ENCODE measurements at places on chromosomes 7 and 10.

- no peak for DNase-seq
These were observed 164.7 kb upstream of the PLXDC2 start for GRCh38 chr10:19651549-19651948.

GRCh38 chr10:55668326-55668922 lies 692.6 kb downstream of the ZWINT start:
- no peak for DNase-seq

DNA sequence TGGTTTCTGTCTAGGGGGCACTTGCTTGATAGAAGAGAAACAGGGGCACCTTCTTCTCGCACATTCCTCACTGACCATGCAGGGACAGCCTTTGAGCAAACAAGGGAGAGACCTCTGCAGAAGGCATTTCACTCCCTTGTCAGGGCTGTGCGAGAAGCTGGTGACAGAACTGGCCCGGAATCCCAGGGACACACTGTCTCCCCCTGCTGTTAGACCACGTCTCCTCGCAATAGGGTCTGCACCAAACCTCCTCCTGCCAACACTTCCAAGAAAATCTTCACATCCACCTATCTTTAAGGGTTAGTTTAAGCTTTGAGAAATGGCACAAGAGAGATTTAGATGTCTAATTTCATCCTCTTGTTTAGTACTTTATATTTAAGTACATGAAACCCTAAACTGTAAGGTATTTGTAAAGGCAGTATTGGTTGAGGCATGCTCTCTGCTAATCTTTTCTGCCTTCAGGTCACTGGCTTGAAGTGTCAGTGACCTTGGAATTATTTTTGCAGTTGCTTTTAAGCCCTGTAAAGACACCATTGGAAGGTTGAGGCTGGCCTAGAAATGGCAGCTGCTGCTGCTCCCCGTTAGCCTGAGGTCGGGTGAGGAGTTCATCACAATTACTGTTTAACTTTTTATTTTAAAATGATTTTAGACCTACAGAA lies 37.0 kb downstream of the RBM20 start:
- DNase-seq = no peak

- no peak for DNase-seq
These were observed 239.2 kb downstream of the EXOC4 start for GRCh38 chr7:133491846-133492652.

DNA sequence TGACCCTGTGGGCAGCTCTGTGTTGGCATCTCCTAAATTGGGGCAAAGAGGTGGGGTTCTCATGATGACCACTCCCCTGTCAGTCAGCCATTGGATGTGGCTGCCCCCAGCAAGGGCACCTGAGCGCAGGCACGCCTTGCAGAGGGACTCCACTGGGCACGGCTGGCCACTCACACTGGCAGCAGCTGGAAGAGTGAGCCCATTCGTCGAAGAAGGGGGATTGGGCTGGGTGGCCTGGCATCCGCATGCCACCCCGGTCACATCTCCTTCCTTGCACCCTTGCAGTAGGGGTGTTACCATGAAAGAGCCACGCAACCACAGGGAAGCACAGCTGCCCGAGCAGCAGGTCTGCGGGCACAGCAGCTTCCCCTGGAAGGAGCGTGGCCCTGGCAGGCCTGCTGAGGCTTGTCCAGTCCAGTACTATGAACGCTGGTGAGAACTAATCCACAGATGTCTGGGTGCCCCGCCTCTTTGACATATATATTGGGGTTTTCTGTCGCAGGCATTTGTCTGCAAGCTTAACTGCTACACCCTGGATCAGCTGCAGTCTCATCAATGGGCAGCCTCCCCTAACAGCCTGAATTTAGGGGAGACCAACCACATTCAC lies 25.7 kb upstream of the GRB10 start:
- DNase-seq = no peak

DNA sequence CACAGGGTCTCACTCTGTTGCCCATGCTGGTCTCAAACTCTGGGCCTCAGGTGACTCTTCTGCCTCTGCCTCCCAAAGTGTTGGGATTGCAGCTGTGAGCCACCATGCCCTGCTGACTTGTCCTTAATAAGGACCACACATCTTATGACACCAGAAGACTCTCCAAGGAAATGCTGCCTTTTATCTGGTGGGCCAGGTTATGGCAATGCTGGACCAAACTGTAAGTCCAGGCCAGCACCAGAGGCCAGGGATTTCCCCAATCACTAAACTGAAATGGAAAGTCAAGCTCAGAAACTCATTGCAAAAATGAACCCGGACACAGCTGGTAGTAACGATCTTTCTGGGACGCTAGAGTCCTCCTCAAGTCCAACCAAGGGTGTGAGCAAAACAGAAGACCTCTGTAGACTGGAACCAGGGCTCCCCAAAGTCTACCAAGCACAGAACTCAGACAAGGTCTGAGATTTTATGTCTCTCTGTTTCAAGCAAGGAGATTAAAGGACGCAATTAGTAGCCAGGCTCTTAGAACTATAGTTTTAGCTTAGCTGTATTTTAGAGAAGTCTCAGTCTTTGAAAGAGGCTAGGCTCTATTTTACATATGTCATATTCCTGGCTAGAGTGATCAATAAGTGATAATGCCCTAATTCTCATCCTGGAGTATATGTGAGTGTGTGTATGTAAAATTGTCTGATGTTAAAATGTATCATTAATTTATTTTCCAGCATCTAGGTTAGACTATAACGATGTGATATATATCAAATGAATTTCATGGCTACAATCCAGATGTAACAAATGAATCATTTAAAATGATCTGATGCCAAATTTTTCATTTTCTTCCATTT lies 74.0 kb upstream of the ITGB1 start:
- no peak for DNase-seq

DNA sequence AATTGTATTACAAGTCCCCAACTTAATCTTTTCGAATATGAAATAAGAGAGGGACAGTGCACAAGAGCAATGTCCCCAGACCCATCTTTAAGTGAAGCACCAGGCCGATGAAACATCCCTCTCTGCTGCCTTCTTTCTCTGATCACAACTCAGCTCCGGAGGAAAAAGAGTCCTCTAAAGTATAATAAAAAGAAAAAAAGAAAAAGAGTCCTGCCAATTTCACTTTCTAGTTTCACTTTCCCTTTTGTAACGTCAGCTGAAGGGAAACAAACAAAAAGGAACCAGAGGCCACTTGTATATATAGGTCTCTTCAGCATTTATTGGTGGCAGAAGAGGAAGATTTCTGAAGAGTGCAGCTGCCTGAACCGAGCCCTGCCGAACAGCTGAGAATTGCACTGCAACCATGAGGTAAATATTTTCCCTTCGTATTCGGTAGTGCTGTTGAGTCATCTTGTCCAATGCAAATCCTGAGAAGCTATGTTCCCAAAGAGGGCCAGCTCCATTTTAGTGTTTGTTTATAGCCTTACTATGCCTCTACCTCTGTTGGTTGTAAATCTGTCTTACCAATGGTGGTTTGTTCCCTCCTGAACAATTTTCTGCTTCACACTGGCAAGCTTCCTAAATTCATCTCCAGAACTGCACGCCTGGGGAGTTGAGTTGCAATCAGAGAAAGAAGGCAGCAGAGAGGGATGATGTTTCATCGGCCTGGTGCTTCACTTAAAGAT lies at the start of gene IFIT2:
IFIT2 (plus strand) TSS at position 326 of the 725 bp plus-strand sequence; CDS start at position 404, 78 bp downstream.
- peak; percentile 47 for DNase-seq

DNA sequence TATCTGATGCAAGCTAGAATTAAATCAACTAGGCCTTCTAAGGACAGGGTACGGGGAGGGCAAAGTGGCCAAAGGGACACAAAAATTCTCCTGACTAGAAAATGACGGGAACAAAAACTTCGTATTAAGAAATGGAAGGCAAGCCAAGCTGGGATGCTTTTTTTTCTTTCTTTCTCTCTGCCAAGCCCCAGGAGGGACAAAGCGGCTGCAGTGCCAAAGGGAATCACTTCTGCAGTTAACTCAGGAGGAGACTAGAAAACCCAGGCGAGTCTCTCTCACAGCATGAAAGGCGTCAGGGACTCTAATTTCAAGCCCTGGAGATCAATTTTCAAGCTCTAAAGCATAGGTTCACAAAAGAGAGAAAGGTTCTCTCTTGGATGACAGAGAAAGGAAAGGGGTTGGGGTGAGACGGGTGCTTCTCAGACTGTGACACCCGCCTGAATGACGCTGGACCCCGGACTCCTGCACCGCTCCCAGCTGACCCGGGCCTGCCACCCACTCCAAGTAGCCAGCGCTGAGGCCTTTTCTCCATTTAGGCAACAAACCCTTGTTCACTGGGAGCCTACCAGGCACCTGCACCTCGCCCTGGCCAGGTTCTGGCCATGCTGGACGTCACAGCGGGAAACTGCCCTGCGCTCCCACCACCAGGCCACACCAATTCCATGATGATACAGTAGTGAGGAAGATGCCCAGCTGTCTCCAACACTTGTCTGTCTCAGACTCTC lies 56.5 kb downstream of the KIAA1549 start:
- no peak for DNase-seq

DNA sequence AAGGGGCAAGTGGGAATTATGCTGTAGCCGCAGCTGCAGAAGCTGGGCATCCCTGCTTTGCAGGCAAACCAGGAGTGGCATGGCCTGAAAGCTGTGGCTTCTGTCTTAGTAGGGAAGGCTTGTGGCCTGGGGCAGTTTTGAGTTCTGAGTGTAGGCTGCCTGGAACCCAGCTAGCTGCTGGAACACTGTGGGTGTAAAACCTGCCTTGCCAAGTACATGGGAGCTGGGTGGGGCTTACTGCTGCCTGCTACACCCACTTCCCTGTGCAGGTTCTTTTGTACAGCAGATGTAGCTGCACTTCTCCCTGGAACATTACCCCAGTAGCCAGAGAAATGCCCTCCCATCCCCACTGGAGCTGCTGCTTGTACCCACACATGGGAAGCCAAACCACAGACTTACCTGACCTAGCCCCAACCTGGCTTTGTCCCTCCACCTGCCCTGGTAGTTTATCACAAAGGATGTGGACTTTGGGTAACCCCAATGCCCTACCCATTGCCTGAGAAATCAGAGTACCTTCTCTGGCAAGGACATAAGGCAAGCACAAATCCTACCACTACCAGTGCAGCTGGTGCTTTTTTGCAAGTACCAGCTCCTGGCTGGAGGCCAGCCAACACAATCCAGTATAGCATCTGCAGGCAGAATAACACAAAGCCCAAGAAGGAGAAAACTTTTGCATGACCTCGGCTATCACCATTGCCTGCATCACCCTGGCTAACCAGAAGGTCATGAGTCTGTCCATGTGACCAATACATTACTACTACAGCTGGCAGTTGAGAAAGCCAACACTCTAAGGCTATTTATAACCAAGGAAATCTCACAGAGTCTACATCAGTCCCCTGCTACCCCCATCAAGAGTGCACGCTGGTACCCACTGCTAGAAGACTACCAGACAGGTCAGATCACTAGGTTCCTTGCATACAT lies 26.5 kb upstream of the PPP1R3A start:
- DNase-seq = no peak

GRCh38 chr10:75640381-75640780 lies 209.0 kb downstream of the LRMDA start:
- no peak for DNase-seq

DNA sequence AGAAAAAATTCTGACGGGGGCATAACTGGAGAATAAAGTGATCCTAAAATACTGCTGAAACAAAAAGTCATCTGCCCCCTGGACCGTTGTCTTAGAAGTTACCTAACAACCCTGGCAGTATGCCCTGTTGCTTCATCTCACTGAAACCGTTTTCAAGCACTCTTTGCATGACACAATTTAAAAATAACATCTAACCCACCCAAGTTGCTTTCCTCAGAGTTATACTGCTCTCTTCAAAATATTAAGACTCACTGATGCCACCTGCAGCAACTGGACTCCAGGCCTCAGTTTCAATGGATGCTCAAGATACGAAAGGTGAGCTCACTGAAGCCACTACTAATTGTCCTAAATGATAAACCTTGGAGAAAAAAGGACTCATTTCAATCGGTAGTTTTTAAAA lies 57.4 kb downstream of the CDK6 start:
- no peak for DNase-seq

DNA sequence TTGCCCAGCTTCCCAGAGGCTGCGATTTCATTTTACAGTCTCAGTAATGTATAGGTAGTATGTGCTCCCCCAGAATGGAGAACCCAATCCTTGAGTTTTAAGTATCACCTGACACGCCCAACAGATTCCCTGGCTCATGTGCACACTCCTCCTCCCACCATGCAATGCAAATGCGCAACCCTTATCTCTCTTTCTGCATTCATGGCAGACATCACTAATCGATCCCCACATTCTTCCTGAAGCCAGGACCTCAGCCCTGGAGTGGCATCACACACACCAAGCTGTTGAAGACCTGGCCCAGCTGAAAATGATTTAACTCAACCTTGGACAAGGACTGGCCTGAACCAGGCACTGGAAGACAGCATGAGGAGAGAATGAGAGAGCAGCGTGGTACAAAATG lies 68.4 kb downstream of the ZRANB1 start:
- DNase-seq = no peak

DNA sequence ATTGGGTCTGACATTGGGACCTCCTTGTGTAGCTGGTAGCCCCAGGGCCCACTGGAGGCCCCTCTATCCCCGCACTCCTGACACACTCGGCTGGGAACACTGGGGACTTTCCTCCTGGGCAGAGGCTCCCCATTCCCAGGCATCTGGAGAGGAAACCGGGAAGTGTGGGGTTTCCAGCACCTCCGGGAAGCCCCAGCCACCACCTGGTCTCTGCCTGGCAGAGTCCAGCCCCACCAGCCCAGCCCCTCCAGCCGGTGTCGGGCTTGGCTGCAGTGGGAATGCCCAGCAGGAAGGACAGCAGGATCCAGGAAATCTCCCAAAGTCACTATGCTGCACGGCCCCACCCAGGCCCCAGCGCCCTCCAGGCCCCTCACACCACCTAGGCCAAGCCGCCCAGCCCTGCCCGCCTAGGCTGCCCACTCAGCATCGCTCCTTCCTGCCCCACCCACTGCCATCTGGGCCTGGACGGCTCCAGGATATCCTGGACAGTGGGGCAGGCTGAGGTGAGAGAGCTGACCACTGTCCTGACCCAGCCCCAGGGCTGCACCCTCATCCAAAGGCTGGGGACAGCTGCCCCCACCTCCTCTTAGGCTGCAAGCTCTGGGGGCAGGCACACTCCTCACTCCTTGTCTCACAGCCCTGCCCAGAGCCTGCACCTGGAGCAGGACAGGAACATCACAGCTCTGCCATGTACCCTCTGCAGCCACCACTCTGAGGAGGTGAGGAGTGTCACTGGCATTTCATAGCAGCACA lies 11.8 kb downstream of the RASGEF1A start:
- no peak for DNase-seq

GRCh38 chr10:102335184-102335583 lies 60.3 kb upstream of the NFKB2 start:
- DNase-seq = no peak

DNA sequence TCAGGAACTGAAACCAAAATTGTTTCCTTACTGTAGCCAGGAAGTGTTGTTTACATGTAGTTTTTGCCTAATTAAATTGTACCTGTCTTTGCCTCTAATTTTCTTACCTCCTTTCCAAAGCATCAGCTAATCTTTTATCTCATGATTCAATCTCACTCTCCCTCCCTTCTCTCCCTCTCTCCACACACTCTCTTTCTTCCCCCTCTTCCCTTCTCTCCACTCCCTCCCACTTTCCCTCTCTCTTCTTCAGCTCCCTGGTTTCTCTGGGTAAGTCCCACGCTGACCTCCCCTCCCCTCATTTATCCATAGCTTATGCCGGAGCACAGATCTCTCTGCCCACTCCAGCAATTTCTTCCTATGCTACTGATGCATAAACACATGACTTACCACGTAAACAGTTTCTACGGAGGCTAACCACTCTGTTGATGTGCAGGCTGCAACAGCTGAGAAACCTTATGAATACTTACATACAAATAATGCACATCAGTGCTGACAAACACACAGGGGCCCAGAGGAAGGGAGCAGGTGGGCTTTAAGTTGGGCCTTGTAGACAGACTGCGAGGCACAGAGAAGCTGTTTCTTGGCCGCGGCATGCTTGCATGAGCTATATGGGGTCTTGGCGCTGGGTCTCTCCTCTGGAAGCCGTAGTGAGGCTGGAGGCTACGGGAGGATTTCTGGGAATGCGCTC lies 174.4 kb upstream of the PLXNA4 start:
- no peak for DNase-seq

- no peak for DNase-seq
These were observed 3.7 kb downstream of the KCND2 start for GRCh38 chr7:120276720-120277119.

Measured in activated CD4-positive, alpha-beta T cell treated with anti-CD3 and anti-CD28 coated beads for 1 hour (primary cell).